Peyer's patch (tissue), 4 donors: ENCODE measurements at places on chromosomes 6 and 20. TPM values are rescaled to one million over a fixed set of nuclear protein-coding genes. Genes with fewer than 3 reads are reported as not detected.

DNA sequence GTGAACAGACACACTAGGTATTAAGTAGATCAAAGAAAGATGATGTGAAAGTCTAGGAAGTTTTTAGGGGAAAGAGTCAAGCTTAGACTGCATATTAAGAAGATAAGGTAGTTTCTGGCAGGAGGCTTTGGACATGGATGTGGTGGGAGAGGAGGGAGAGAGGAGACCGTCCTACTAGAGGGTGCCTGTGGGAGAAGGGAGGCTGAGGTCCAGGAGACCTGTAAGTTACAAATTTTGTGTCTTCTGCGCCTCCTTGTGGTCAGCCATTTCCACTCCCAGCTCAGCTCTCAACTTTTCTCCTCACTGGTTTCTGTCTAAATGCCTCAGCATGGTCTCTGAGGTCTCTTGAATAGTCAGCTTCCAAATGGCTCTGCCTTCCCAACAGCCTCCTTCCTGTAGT lies 193.5 kb downstream of the UNC5CL start:
- no peak overlapping the region for H3K4me3 ChIP-seq
- no peak for DNase-seq
- H3K36me3 ChIP-seq = no peaks in the 10 kb centered on the region
- H3K27ac ChIP-seq = no peak overlapping the region

GRCh38 chr6:148226284-148226683 lies 116.4 kb upstream of the SASH1 start:
- H3K27ac ChIP-seq = no peak overlapping the region
- H3K4me3 ChIP-seq = no peak overlapping the region
- H3K4me1 ChIP-seq = no peaks in the 10 kb centered on the region
- no peaks in the 10 kb centered on the region for H3K27me3 ChIP-seq
- no peaks in the 10 kb centered on the region for H3K36me3 ChIP-seq

DNA sequence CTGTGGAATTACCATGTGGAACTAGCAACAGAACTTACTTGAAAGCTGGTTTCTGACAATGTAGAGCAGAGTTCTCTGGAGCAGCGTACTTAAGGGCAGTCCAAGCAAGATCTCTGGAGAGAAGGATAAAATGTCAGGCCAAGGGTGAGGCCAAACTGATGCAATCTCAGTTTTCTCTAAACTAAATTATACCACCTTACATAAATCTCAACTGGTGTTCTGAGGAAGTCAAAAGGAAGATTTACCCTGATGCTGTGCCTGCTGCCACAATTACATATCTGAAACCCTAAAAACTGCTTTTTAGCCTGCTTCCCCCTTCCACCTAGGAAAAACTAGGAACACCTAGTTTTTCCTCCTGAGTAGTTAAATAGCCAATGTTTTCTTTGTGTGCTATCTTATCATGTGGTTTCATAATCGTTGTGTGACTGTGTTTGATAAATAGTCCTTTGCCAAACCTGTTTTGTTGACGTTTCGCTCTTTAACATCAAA lies 28.1 kb downstream of the NCOA7 start:
- no peak overlapping the region for H3K4me3 ChIP-seq
- no peaks in the 10 kb centered on the region for H3K27me3 ChIP-seq
- H3K27ac ChIP-seq = no peak overlapping the region

- no peak for DNase-seq
- H3K36me3 ChIP-seq = no peaks in the 10 kb centered on the region
- H3K27me3 ChIP-seq = no peaks in the 10 kb centered on the region
- H3K4me3 ChIP-seq = no peak overlapping the region
Observed at GRCh38 chr20:33309631-33310030, 26.6 kb downstream of the BPIFB1 start.

MOG gene
- not detected for total RNA-seq

- peaks cover 3% of the 10 kb centered on the region for H3K4me1 ChIP-seq
- no peak for DNase-seq
- no peak overlapping the region for H3K27ac ChIP-seq
- H3K4me3 ChIP-seq = no peak overlapping the region
Observed at GRCh38 chr6:35044761-35045421, 96.2 kb downstream of the TCP11 start.
